Mucosa of gallbladder (tissue), 1 donor: ENCODE measurements at places on chromosomes 2 and 18. TPM values are rescaled to one million over a fixed set of nuclear protein-coding genes. Genes with fewer than 3 reads are reported as not detected.

DNA sequence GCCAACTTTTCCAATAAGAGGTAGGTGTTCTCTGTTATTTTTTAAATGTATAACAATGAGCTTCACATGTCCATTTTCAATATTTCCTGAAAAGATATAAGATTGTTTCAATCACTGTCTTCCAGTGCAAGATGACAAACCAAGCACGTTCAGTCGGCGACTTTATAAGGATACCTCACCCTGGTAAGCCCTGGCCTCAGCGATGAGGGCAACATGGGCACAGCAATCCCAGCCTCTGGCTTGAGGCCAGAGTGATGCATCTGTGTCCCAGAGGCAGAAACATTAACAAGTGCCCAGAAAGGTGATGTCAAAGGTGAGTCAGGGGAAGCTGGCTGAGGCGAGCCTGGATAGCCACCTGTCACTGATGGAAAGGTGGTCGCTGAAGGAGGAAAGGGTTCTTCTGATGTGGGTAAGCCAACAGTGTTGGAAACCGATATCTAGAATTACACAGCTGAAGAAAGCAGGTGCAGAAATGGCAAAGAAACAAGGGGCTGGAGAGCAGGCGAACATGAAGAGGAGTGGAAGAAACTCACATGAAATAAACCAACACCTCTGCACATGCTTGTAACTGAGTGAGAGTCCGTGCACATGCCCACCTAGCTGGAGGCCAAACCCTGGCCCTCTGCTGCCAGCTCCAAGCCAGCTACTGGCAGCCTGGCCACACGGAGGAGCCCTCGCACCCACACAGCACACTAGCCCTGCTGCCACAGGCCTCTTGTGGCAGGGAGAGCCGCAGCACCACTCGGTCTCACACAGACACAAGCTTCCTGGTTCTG is 65.5 kb downstream of the FBXO15 start:
- peak; percentile 44 for DNase-seq

- DNase-seq, result no peak
Measured at GRCh38 chr2:64861452-64862397, 127.5 kb upstream of the SLC1A4 start.

The EHBP1 gene
- total RNA-seq, result 101 TPM

The COX5B gene
- total RNA-seq, result 345 TPM

DNA sequence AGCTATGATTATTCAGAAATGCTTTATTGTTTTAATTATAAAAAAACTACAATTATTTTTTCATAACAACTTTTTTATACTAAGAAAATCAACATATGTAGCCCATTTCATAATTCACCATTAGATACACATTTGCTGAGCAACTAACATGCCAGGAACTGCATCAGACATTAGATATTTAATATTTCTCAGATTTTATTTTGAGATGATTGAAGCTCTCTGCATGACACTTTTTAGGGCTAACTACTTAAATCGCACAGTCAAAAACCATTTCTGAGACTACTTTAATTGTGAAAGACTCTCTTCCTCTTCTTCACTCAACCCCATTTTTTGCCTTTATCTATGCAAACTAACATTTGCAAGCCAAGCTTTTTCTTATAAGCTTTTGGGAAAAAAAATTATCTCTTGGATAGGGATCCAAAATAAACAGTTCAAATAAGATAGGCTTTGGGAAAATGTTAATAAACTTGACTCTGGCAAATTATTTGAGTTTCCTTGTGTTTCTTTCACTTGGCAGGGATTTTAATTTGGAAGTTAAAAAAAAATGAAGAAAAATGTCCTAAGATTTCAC is 9.1 kb upstream of the COL3A1 start:
- DNase-seq, result no peak

The TDRD15 gene
- total RNA-seq, result not detected

The SLC9A4 gene
- 19.9 TPM for total RNA-seq

DNA sequence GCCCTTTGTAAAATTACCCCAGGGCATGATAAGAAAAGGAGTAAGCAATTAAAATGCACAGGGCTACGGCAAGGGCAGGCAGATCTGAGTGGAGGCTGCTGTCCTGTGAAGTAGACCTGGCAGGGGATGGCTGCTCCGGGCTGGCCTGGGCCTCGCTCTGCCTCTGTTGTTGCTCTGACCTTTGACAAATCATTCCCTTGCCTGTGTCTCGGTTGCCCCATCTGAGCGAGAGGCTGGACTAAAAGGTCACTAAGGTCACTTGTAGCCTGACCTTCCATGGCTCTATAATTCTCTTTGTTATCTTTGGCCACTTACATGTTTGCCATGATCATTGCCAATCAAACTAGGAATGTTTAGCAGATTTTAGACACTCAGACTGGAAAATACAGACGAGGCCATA is 118.1 kb downstream of the KLHL29 start:
- DNase-seq, result no peak

The STAT1 gene
- 68.6 TPM for total RNA-seq

- no peak for DNase-seq
Measured at GRCh38 chr18:36471393-36471792, 173.9 kb downstream of the FHOD3 start.

DNA sequence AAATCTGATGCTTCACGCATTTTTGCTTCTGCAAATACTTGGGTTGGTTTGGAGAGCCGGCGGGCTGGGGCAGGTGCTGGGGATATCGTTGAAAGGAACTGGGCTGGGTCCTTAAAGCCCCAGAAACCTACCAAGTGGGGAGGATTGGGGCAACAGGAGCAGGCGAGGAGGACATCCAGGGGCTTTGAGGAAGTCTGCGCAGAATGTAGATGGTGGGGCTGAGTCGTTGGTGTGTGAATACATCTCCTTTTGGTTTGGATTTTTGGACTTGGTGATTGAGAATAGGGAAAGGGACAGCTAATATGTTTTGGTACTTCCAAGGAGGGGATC is 1.1 kb downstream of the DCC start:
- DNase-seq, result no peak
